Parietal lobe (tissue), 2 donors: ENCODE measurements at places on chromosomes 1 and 21. TPM values are rescaled to one million over a fixed set of nuclear protein-coding genes. Genes with fewer than 3 reads are reported as not detected.

The KCNJ15 gene
- total RNA-seq, result 0.31 TPM

The IVL gene
- not detected for total RNA-seq

The OR4F29 gene
- not detected for total RNA-seq

The RAB3B gene
- total RNA-seq, result 9.4 TPM
